ENCODE measurements at places on chromosomes 7 and 10.

DNA sequence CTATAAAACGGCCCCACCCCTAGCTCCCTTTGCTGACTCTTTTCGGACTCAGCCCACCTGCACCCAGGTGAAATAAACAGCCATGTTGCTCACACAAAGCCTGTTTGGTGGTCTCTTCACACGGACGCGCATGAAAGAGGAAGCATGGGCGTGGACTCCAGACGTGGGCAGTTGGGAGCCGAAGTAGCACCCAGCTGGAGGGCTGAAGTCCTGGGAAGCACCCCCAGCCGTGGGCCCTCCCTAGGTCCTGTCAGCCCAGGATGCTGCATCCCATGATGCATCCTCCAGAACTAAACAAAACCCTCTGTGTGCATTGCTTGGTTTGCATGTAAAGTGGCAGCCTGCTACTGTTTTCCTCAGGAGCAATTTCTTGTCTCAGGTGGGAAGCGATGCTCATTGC is 62.1 kb upstream of the CFAP46 start:
- no peak for DNase-seq

DNA sequence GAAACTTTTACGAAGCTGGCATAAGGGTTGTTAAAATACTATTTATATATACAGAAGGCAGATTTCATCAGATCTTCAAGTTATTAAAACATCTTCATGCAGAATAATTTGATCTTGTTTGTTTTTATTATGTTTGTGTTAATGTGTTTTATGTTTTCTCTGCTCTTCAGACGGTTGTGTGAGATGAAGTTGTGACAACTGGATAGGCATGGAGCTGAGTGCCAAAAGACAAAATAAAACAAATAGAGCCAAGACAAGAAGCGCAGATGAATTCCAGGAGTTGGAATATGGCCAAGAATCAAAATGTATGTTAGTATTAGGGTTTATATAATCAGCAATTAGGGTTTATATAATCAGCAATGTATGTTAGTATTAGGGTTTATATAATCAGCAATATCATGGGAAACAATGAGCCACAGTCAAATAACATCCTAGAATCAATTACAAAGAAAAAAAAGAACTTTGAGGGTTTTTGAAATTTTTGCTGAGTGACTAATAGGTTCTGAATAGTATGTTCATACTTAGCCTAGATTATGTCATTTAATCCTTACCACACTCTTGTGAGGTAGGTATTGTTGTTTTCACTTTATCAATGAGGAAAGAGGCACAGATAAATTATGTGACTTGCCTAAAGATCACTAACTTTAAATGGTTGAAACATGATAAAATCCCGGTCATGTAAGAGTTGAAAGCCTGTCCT is 488.0 kb upstream of the STEAP1 start:
- no peak for DNase-seq

GRCh38 chr7:1748839-1749173 is 78.7 kb downstream of the ELFN1 start:
- DNase-seq: no peak

DNA sequence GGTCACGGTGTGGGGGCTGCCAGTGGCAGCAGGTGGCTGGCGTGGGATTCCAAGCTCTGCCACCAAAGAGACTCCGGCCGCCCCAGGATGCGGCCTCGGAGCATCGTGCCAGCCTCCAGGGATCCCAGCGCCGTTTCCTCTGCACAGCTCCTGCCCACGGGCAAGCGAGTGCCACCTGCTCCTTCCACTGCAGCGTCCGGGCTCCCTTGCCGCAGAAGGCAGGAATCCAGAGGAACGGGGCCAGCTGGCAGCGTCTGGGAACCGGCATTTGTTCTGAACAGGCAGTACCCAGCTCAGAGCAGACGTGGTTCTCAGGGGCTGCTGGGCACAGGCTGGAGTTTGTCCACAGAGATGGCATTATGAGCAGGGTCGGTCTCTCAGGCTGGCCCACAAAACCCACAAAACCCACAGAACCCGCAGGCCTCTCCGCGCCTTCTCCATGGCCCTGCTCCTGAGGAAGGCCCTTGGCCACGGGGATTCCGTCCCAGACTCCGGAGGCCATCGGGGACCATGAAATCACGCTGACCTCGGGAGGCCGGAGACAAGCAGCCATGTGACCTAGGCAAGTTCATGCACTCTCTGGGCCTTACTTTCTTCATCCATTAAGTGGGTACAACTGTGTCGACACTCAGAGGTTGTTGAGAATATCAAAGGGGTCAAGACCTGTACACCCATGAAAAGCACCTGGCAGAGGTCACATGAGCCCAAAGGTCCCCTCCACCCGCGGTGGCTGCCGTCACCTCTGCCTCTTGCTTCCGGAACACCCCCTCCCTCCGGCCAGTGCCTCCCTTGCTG is 72.1 kb upstream of the TNRC18 start:
- no peak for DNase-seq

GRCh38 chr7:155709453-155709852 is 65.0 kb downstream of the RBM33 start:
- DNase-seq: no peak

DNA sequence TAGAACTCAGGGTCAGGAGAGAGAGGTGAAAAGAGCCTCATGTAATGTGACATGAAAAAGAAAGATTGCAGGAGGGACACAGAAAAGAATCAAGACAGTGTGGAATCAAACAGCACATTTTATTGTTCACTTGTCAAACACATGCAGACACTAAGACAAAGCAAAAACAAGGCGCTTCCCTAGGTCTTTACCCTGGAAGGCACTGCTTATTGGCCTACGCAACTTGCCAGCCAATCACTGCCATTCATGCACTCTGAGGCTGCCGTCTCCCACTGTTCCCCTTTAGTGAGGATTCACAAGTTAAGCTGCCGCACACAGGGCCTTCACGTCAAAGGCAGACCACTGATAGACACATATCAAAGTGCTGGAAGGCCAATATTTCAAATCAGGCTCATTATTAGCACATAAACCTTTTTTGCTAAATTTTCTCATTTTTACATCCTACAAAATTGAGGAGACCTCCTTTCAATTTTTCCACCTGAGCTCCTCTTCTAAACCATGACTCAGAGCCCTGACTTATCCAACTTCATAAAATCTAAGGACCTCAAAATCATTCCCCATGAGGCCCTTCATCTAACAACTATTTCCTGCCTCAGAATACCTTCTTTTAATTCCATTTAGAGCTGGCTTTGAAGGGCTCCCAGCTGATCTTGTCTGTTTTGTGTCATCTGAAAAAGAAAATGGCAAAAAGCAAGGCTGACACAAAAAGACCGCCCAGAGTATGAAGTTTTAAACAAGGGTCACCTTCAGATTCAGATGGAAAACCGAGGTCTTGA is 149.4 kb downstream of the CHCHD3 start:
- no peak for DNase-seq

DNA sequence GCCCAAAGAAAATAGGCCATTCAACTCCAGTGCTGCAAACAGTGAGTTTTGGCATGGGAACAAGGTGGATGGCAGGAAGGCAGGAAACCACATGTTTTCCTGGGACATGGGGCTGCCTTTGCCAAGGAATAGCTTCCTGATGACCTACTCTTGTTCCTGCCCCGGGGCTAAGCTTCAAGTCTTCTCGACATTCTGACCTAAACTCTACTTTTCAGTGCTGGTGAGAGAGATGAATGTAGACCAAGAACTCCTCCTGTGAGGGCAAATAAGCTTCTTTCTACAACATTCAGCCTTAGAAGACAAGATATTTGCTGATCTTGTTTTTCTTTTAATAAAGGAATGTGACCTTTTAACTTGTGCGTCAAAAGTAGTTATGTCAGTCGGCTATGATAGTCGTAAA is 199.0 kb downstream of the GPR37 start:
- DNase-seq: no peak

DNA sequence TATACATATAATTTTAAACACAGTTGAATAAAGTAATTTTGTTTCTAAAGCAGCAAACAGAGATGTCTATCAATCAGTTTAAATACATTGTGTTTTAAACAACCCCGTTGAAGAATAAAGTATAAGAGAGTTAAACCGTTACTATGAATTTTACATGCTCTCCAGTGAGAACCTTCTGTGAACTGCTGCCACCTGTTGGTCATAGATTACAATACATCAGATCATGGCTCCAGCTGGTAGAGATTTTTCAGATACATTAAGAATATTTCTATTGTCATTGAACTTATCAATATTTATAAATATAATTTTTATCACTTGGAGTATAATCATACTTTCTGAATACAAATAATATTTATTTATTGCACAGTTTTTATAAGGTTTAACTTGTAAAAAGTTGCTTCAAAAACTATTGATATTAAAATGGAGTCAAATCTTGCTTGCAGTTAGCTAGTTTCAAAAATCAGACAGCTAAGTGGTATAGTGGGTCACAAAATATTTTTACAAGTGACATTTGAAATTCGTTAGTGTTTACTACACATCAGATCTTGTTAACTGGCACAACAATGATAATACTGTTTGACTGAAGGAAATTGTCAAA is 561.2 kb upstream of the PHF14 start:
- DNase-seq: no peak

DNA sequence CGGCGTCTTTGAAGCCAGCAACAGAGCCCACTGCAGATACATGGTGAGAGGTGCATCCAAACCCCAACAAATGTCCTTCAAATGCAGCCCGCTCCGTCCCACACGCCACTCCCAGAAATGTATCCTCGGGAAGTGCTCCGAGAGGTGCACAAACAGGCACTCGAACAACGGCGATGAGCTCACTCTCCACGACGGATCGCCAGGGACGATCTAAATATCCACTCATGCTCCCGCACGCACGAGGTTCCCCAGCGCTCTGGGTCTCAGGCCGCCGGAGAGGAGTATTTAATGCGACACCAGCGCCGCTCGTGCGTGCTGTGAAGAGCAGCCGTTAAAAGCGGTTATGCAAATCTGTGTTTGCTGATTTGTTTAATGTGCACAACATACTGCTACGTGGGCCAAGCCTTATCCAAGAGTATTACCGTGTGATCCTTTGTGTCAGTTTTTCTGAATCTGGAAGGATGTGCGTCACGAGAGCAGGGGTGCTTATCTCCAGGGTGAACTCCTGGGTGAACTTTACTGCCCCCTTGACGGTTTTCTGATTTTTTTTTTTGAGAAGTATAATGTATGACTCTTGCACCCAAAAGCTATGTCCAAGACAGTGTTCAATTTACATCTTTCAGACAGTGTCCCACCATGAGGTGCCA is 48.5 kb upstream of the PPP2R2D start:
- DNase-seq: no peak

All from stimulated activated CD4-positive, alpha-beta T cell treated with anti-CD3 and anti-CD28 coated beads, Interleukin-4, amount 100 ng/mL, for 48 hours (primary cell).